ENCODE measurements at places on chromosomes 7 and 10. TPM values are rescaled to one million over a fixed set of nuclear protein-coding genes. Genes with fewer than 3 reads are reported as not detected.

AHR gene
- total RNA-seq, result 8.6 TPM

- DNase-seq, result peak; percentile 95
Measured at GRCh38 chr10:62268399-62269114, at the start of gene RTKN2. Gene RTKN2 (minus strand): TSS chr10:62268844. CDS start chr10:62268610, 234 bp downstream.

- DNase-seq, result no peak
Measured at GRCh38 chr10:26336979-26337378, 101.2 kb upstream of the APBB1IP start.

- DNase-seq, result no peak
Measured at GRCh38 chr10:22613011-22613410, 101.4 kb downstream of the PIP4K2A start.

- no peak for DNase-seq
Measured at GRCh38 chr10:93751832-93752231, 5.9 kb upstream of the LGI1 start.

GRCh38 chr7:99840136-99840869, 12.5 kb downstream of the CYP3A43 start:
- no peak for DNase-seq
